ENCODE measurements at places on chromosomes 2 and 18.

GRCh38 chr2:149145314-149146295 lies 107.1 kb downstream of the LYPD6B start:
- DNase-seq, result no peak

GRCh38 chr18:36066001-36066400 lies 1.4 kb downstream of the RPRD1A start:
- no peak for DNase-seq

GRCh38 chr18:46678041-46678440 lies 21.0 kb upstream of the LOXHD1 start:
- no peak for DNase-seq

DNA sequence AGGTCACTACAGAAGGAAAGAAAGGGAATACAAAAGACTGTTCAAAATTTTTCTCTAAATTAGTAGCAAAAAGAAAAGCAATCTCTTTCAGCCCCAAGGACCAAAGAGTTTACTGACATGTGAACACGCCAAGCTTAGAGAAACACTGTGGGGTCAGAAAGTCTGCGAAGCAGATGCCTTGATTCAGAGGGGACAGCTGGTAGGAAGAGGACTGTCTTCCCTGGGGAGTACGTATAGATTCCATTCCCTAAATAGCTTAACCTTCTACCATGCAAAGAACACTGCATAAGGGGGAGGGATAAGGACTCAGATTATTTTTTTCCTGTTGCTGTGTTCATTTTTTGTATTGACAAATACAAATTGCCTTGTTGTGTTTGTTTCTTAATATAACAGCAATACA lies 96.1 kb downstream of the IRS1 start:
- no peak for DNase-seq

- no peak for DNase-seq
Observed at GRCh38 chr2:19540739-19541525, 182.5 kb upstream of the OSR1 start.

DNA sequence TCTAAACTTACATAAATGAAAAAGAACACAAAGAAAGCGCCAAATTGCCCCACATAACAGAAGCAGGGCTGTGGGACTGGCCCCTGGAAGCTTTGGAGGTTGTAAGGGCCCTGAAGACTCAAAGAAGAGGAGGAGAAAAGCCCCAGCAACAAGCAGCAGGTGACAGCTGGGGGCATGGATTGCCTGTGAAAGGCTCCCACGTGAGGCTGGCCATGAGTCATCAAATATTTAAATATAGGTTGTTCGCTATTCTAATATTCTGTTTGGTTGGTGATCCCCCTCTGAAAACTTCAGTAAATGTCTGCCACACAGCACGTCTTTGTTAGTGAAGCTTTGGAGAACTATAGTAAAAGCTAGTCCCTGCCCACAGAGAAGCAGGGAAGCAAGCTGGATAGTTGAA lies 132.4 kb downstream of the MREG start:
- DNase-seq, result no peak

DNA sequence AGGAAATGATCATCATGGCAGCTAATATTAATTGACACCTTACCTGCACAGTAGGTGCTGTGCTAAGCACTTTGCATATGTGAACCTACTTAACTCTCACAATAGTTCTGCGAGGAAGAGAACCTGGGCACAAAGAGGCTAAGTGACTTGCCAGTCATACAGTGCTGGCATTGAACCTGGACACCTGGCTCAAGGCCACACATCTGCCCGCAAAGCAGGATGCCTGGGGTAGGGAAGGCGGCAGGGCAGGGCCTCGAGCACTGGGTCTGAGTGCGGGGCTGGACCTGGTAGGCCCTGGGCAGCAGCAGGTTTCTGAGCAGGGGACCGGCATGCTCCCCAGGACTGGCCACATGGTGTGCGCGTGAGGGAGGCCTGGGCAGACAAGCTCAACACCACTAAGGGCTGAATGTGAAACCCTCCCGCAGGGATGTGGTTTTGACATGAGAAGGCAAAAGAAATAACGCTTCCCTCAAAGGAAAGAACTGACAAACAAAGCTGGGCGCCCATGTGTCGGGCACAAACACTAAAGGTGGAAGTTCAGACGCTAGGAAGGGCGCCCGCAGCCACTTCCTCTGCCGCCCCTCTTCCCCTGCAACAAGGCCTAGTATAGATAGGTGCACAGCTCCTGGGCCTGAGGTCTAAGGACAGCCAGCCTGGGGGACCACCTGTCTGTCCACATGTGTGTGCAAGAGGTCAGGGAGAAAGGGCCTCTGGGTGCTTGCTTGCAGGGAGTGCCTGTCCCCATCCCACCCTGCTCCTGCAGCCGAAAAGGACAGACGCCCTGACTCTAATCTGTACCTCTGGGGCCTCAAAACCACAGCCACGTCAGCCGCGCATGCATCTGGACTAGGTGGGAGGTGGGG lies 92.5 kb downstream of the ZFP36L2 start:
- peak; percentile 54 for DNase-seq

GRCh38 chr2:201008296-201008829 lies 44.9 kb upstream of the ORC2 start:
- no peak for DNase-seq

DNA sequence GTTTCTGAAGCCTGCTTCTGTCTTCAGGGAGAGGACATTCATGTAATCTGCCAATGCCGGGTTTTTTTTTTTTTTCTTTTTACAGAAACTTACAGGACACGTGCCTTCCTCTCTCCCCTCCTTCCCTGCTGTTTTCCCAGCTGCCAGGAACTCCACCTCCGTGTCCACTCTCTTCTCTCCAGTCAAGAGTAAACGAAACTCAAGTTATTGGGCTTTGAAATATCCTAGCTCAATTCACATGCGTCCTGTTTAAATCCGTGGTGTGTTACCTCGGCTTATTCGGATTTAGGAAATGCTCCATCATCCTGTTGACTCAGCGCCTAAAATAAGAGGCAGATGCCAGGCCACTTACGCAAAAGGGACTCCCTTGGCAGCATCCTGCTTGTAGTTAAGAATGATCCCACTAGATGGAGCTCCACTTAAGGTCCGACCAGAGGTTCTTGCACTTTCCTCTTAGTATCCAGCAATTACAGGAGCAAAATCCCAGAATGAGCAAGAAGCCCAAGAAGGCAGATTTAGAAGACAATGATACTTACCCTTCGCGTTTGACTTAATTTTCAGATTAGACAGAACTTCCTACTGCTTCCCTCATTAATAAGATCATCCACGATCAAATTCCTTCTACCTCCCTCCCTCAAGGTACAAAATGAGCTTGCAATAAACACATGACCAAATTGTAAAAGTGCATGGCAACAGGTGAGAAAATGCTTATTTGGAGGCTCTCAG lies 97.2 kb upstream of the ZCCHC2 start:
- peak; percentile 20 for DNase-seq

GRCh38 chr2:198408171-198408570 lies 603.8 kb downstream of the PLCL1 start:
- no peak for DNase-seq

DNA sequence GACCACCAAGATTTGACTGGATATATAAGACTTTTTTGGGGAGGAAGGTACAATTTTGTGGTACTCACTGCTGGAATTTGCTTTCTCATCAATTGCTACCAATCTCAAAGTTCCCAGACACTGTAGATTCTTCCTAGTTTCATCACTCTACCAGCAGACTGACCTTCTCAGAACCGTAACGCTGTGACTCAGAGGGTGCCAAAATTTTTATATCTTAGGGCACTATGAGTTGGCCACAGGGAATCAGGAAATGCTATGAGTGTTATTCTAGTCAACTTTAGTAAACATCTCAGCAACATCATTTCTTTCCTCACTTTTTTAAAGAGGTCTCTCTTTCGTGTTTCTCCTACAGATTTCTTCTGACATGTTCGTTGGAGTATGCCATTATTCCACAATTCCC lies 499.0 kb downstream of the TMX3 start:
- DNase-seq, result no peak

DNA sequence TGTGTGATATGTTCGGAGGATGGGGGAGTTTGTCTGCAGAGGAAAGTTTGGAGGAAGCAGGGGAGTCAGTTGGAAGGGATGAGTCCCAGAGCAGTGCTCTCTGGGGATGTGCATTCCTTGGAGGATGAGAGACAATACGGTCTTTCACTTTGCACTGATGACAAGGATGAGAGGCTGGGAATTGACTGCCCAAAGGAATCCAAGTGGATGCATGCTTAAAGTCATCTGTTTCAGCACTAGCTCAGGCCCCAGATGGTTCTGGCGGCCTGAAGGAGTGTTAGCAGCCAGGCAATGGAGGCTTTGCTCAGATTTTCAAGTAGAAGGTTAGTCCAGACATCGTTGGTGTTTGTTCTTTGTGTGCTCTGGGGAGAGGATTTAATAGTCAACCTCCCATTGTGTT lies 100.2 kb downstream of the CRIM1 start:
- no peak for DNase-seq

GRCh38 chr2:23418461-23418911 lies 33.5 kb downstream of the KLHL29 start:
- no peak for DNase-seq

DNA sequence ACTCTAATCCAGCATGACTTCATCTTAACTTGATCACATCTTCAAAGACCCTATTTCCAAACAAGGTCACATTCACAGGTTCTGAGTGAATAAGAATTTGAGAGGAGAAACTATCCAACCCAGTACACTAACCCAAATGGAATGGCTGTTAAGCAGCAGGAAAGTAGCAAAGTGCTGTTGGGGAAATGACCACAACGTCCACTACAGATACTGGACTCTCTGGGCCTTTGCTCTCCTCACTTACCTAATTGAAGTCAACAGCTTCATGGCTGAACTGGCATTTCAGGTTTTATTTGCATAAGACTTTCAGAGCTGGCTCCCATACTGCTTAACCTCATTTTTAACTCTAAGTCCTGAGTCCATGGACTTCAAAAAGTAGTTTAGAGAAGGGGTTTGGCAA lies 38.0 kb upstream of the ACVR2A start:
- no peak for DNase-seq

GRCh38 chr18:50662177-50662576 lies 102.3 kb downstream of the MAPK4 start:
- DNase-seq, result no peak

DNA sequence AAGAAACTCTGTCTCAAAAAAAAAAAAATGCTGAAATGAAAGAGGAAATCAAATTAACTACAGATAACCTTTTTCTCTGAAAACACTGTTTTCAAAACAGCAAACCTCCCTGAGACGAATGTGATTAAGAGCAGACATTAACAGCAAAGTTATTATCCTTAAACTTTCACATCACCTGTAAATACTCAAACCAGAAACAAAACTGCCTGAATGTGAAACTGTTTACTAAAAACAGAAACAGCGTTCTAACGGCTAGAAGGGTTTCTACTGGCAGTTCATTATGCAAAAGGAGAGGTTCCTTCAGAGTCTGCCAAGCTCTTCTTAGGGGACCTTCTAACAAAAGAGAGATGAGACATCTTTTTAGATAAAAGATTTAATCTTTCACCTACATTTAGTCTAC lies 45.9 kb downstream of the PNO1 start:
- DNase-seq, result no peak

- no peak for DNase-seq
Observed at GRCh38 chr18:70489986-70490933, 201.4 kb downstream of the SOCS6 start.

GRCh38 chr2:67516899-67517530 lies 119.9 kb downstream of the ETAA1 start:
- DNase-seq, result no peak

DNA sequence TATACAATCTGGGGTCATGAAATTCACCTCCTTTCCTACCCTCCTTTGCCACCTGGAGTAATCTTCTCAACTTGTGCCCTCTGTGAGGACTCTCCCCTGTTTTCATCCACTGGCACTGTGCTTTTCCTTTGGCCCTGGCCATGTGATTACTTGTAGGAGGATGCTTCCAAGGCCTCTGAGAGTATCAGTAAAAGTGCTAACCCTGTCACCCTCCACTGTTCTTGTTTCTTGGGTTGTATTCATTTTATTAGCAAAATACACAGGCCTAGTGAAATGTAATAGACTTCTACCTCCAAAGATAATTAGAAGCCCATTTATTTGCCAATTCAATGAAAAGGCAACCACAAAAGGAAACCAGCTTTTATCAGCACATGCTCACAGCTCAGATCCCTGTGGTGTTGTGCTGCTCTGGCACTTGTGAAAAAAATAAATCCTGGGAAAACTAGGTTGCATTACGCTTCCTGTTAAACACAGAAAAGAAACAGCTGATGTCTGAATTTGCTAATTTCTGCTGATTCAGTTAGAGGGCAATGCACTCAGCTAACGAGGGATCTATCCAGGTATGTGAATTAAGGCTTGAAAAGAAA lies 357.5 kb upstream of the ETAA1 start:
- no peak for DNase-seq

- DNase-seq, result no peak
Observed at GRCh38 chr2:231614559-231615057, 21.9 kb downstream of the TEX44 start.

- no peak for DNase-seq
Observed at GRCh38 chr2:46837704-46838103, 77.9 kb downstream of the MCFD2 start.

DNA sequence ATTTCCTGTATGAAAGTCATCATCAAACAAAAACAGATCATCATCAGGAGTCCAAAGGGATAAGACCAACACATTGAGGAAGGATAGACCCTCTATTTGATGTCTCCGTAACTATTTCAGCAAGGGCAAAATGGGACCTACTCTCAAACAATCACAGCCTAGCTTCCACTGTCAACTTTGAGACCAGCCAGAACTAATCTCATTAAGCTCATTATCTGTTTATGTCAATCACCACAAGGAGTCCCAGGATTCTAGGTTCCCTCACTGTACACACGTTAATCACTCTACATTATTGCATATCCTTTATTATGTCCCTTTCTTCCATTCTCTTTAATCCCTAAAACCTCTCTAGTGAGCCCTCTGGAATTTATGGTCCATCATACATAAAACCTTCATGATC lies 370.3 kb upstream of the LINC00305 start:
- no peak for DNase-seq

- no peak for DNase-seq
Observed at GRCh38 chr2:155645791-155646190, 686.7 kb downstream of the NR4A2 start.

- DNase-seq, result no peak
Observed at GRCh38 chr2:55779459-55780421, 86.1 kb upstream of the PNPT1 start.

Measured in stimulated activated CD4-positive, alpha-beta T cell treated with anti-CD3 and anti-CD28 coated beads, TNF-alpha, amount 100 ng/mL, for 1 hour (primary cell).